ENCODE measurements at places on chromosomes 1 and 21. TPM values are rescaled to one million over a fixed set of nuclear protein-coding genes. Genes with fewer than 3 reads are reported as not detected.

The OLFML2B gene
- polyA plus RNA-seq: 11.0 TPM

The LIPI gene
- 0.40 TPM for polyA plus RNA-seq

The NHLH1 gene
- polyA plus RNA-seq: 0.12 TPM

The SAMD11 gene
- 87.0 TPM for polyA plus RNA-seq

The LDLRAD1 gene
- 0.07 TPM for polyA plus RNA-seq

The AJAP1 gene
- 2.9 TPM for polyA plus RNA-seq

The SEC22B gene
- 41.4 TPM for polyA plus RNA-seq

The RGS5 gene
- 9.5 TPM for polyA plus RNA-seq

The ZFP69B gene
- polyA plus RNA-seq: 6.3 TPM
